ENCODE measurements at places on chromosomes 6 and 20.
A peak's percentile ranks its signal among the peaks of the same experiment; 100 is the strongest.

DNA sequence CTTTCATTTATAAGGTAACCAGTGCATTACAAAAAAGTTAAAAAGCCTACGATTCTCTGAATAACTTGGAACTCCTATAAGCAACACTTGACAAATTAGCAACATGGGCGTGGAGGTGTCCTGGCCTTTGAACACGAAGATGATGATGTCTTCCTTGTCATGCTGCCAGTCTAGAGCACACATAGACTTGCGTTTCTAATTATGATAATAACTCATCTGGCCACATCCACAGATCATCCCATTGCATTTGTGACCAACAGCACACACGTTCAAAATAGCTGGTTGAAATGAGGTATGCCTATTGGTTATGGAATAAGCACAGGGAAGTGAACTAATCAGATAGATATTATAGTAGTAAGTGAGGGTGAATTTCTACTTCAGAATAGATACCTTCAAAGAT lies 608.9 kb downstream of the PRKN start:
- DNase-seq = no peak

DNA sequence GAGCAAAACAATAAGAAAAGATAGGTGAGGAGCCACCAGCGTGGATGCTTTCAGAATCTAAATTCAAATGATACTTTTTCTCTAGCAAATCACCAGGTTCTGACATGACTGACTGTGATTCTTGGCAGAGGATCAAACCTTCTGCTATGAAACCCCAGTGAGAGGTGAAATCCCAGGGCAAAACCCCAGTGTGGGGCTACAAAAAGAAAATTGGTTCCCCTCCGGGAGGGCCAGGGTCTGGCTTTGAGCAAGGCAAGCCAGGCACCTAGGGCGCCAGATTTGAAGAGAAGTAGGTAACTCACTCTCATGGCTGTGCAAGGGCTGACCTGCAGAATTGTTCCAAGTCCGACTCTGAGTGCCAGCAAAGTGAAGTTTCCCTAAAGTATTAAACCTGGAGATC lies 20.2 kb upstream of the RALGAPA2 start:
- DNase-seq = no peak

DNA sequence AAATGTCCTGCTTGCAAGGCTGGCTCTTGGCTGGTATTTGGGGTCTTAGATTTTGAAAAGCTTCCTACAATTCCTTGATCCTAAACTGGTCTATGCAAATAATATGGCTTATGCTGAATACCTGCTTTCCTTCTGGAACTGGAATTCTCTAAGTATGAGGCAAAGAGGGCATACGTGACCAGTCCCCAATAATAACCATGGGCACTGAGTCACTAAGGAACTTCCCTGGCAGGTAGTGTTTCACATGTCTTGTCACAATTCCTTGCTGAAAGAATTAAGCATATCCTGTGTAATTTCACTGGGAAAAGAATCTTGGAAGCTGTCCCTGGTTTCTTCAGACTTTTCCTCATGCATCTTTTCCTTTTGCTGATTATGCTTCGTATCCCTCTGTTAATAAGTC lies 106.5 kb downstream of the MMS22L start:
- DNase-seq = no peak

DNA sequence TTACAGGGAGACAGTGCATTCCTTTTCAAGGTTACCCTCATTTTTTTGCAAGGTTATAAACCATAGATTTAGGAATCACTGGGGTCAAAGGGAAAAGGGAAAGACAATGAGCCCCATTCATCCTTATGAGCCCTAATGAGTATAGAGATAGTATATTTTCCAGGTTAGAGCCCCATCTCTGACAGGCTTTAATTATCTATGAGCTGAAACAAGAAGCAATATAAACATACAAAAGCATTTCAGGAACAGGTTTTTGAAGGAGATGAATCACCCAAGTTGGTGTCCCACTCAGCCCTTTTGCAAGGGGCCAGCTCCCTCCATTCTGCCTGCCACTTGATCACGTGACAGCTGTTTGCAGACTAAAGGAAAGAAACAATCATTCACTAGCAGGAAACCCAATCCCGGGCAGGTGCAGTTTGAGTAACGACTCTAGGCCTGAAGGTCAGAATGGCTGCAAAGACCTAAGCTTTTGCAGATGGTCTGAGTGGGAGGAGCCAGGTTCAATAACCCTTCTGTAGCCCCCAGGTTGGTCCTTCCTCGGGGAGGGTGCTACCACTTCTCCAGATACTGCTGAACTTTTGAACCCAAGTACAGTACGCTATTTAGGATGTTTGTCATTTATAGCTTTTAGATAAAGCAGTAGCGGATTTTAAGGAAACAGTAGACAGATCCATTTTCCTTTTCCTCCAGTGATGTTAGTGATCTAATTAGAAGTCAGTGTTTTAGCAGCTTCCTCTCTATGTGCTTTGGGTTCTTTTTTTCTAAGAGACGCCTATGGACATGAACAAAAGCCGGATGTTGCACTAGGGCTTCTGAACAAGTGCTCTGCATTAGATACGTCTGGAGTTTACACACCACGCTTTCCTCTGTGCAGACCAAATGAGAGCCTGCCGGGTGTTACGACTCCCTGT lies 253.2 kb downstream of the SOX4 start:
- no peak for DNase-seq

DNA sequence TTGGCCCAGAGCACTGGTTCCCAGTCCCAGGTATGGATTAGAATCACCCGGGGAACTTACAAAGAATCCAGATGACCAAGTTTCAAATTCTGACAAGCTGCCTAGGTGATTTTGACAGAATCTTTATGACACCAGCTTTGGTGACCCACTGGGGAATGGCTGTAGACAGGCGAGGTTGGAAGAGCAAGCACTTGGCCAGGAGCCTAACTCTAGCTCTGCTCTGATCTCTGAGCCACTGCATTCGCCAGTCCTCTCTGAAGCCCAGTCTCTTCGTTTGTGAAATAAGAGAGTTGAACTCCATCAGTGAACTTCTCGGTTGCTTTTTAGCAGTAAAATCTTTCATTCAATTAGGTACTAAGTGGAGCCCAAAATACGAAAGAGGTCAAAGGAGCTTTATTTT lies 161.2 kb downstream of the VEGFA start:
- no peak for DNase-seq

GRCh38 chr20:62753626-62754025 lies 42.6 kb upstream of the MRGBP start:
- DNase-seq = no peak

DNA sequence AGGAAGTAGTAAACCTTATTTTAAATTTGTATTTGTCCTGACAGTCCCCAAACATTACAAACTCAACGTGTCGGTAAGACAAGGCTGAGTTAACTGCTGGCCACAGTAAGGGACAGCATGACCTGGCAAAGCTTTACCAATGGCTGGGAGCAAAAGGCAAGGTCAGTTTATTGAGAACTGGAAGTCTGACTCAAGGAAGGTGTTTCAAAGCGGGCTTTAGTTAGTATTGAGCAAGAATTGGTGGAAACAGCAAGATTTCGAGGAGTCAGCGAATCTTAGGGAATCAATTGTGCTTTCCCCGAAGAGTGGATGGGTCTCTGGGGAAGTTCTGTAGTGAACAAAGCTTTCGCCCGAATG lies 885 bp upstream of the GZF1 start:
- no peak for DNase-seq

DNA sequence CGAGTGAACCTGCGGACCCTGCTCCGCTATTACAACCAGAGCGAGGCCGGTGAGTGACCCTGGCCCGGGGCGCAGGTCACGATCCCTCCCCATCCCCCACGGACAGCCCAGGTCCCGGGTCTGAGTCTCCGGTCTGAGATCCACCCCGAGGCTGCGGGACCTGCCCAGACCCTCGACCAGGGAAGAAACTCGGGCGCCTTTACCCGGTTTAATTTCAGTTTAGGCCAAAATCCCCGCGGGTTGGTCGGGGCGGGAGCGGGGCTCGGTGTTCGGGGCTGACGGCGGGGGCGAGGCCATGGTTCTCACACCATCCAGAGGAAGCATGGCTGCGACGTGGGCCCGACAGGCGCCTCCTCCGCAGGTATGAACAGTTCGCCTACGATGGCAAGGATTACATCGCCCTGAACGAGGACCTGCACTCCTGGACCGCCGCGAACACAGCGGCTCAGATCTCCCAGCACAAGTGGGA lies 46.9 kb upstream of the TRIM26 start:
- peak; percentile 18 for DNase-seq

DNA sequence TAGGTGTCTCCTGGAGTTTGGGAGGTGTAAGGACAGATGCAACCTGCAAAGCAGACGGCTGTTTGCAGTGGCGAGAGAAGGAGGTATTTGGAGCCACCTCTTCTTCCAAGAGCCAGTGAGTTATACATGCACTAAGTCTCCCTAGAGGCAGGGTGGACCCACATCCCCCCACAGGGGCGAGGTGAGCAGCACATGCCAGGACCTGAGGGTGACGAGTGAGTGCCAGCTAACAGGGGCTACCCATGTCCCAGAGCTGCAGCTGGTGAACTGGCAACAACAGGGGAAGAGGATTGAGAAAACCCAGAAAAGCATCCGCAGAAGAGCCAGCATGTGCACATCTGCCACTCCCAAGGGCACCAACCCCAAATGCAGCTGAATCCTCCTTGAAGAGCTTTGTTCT lies 95.1 kb downstream of the CD83 start:
- DNase-seq = no peak
